ENCODE measurements at places on chromosomes 7 and 10.

DNA sequence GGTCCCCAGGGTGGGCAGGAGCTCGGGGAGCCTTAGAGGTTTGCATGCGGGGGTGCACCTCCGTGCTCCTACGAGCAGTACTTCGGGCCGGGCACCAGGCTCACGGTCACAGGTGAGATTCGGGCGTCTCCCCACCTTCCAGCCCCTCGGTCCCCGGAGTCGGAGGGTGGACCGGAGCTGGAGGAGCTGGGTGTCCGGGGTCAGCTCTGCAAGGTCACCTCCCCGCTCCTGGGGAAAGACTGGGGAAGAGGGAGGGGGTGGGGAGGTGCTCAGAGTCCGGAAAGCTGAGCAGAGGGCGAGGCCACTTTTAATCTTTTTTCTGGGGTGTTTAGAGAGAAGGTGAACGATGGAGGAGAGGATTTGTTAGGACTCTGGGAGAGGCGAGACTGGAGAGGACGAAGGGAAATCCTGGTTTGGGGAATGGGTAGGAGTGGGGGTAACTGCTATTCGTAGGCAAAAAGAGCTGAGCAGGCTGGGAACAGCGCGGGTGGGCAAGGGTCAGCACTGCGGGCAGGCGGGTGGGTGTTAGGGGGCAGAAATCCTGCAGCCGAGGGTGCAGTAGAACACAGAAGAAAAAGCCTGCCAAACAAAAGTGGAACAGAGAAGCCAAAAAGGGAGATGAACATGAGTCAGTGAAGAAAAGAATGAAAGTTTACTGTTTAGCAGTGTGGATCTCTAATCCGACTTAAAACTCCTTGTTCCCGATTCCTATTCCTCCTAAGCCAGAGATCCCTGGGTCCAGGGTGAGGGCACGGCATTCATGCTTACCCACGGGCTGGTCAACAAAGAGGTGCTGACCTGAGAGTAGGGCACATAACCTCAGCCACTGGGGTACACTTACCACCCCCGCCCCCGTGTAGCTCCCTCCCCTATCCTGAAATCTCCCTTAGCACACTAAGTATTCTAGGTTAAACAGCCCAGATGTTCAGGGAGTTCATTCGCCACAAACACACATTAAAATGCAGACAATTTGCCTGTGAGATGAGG, 26.9 kb downstream of the PRSS2 start:
- DNase-seq: no peak

- DNase-seq: no peak
These were observed 16.4 kb downstream of the SEPHS1 start for GRCh38 chr10:13331646-13332045.

DNA sequence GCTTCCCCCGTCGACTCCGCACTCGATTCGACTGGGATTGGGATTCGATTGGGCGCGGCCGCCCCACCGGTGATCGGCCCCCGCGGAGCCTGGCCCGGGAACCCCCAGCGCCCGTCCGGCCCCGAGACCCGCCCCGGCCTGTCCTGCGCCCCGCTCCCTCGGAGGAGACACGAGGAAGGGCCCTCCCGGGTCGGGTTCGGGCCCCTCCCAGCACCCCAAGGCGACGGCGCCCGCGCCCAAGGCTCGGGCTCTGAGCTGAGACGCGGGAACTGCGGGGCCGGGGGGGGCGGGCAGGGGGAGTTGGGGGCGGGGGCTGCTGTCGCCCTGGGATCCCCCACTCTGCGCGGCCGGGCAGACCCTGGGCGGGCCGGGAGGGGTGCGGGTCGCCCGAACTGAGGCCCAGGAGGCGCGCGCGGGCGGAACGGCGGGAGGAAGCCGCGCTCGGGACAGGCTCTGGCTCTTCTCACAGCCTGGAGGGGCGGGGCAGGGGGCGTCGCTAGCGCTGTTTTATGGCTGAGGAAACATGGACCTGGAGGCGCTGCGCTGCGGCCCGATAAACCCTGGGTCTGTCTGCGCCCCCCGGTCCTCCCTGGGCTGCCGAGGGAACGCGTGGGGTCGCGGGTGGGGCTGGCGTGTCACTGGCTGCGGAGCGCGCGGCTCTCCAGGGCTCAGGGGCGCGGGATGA, 1.7 kb upstream of the NKX6-2 start:
- DNase-seq: no peak

- no peak for DNase-seq
These were observed 32.4 kb downstream of the CTNNA3 start for GRCh38 chr10:67663449-67664087.

- no peak for DNase-seq
These were observed 36.8 kb downstream of the LRRC72 start for GRCh38 chr7:16563281-16564022.

DNA sequence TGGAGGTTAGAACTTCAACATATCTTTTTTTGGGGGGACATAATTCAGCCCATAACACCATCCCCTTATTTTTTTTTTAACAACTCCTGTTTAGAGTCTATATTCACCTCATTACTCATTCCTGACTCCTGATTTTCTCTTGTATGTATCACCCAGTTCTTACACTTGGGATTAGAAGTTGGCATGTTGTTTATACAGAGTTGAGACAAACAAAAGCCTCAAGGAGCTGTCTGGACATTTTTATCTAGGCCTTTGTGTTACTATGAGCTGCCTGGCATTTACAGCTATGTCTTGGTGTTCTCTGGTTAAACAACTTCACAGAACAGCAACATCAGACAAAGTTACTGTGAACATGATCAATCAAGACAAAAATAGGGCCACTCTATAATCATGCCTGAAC, 517.5 kb downstream of the KIF20B start:
- DNase-seq: no peak

DNA sequence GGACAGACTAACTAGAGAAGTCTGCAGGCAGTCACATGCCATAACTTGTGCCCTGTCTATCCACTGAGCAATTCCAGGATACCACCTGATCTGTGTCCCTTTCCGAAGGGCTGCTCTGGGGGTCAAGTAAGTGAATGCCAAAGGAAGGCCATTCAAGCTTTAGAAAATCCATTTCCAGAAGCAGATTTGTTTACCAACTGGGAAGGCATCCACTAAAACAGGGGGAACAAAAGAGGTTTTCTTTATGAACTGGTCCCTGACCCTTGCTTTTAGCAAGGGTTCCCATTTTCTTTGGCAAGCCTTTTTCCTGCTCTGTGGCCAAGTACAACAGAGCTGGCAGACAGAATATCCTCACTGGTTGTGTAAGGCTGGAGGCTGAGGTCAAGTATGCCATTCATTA, 36.5 kb downstream of the ITPRID1 start:
- no peak for DNase-seq

DNA sequence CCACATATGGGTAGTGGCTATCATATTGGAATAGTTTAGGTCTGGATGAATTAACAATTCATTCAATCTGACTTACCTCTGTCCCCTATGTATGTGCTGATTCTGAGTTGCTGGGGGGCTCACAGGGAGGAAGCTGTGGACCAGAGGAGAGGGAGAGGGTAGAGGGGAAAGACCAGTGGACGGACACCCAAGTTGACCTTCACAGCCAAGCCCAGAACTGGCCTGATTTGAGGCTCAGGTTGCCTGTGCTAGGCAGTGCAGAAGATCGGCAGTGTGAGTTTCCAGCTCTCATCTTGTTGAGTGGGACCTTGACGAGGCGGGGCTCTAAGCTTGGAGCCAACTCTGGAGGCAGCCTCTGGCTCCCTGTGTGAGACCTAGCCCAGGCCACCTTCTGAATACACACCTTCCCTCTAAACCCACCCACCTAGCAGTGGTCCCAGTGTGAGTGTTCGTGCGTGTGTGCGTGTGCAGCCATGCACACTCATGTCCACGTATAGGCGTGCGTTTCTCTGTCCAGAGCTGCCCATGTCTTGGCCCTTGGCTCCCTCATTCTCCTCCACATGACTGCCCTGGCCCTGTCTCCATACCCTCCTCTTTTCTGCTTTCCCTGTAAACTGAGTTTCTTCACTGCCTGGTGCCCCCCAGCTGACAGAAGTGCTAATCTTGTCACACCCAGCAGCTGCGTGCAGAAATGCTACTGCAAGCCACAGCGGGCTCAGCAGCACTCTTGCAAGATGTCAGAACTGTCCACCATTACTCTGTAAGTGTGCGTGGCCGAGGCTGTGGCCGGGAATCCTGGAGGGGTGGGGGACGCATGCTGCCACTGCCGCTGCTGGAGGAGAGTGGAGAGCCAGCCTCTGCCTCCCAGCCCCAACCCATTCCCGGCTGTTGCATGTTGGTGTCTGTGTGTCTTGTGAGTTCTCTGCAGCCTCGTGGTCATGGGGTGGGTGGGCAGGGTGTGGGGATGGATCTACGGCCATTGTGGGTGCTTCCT, 47.6 kb downstream of the ADCYAP1R1 start:
- DNase-seq: no peak

GRCh38 chr7:156969972-156970420, 20.5 kb downstream of the NOM1 start:
- DNase-seq: no peak
